ENCODE measurements at places on chromosomes 7 and 10. TPM values are rescaled to one million over a fixed set of nuclear protein-coding genes. Genes with fewer than 3 reads are reported as not detected.

- no peak for DNase-seq
Measured at GRCh38 chr10:3278771-3279170, 106.2 kb upstream of the PITRM1 start.

DNA sequence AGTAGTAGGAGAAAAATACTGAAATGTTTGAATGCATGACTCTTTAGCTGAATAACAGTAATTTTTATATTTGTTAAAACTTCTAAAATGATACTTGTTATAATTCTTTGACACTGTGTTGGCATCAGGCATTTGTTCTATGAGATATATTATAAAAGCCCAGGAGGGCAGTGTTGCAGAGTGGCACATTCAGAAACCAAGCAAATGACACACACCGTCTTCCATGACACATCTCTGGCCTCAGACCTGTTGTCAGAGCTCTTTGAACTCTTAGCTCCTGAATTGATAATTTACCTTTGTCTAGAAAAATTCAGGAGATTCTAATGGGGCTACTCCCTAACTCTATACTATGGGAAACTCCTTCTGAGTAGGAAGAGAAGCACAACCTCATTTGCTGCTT is 62.4 kb upstream of the MDFIC start:
- no peak for DNase-seq

DNA sequence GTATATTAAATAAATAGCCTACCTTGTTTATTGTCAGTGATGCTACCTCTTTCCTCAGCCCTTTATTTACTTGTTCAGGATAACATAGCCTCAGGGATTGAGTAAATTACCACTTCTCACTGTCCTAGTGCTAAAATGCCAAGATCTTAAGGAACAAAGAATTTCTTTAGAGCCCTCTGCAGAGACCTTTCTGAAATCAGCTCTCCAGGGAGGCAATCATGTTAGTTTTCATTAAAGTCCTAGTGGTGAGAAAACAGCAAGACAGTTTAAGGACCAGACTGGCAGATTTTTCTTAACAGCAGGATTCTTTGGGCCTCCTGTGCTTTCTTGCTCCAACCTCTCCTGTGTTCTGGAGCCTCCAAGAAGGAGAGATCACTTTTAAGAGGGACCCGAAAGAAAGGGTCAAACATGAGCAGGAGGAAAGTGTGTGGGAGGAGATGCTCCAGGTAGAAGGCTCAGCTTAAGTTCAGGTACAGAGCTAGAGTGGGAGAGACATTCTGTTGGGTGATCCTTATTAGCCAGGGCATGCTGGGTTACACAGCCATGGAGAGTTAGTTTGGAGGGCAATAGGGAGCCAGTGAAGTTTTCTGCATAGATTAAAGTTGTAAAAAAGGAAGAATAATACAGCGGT is 1.2 kb upstream of the PLCE1 start:
- no peak for DNase-seq

- no peak for DNase-seq
Measured at GRCh38 chr10:61731638-61732037, 68.9 kb downstream of the CABCOCO1 start.

- DNase-seq = no peak
Measured at GRCh38 chr10:132398566-132398991, 1.6 kb downstream of the PWWP2B start.

GRCh38 chr10:29009464-29009863 is 279.4 kb upstream of the LYZL1 start:
- no peak for DNase-seq

DNA sequence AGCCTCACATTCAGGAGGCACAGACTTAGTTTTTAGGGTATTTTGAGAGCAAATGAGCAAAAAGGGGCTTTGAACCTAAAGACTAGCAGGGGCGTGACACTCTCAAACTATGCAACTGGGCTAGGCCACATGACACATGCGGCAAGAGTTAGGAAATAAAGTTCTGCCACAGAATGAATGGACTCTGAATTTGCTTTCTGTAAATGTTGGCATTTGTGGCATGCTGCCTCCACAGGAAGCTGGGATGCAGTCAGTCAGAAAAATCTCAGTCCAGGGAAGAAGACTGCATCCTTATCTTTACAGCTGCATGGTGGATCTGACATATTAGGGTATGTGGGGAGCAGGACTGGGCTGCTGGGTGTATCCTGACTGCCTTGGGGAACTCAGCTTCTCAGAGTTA is 181.0 kb downstream of the COBL start:
- no peak for DNase-seq

GRCh38 chr7:95828824-95829790 is 56.8 kb downstream of the DYNC1I1 start:
- DNase-seq = no peak

GRCh38 chr7:14197280-14197679 is 207.8 kb upstream of the ETV1 start:
- no peak for DNase-seq

DNA sequence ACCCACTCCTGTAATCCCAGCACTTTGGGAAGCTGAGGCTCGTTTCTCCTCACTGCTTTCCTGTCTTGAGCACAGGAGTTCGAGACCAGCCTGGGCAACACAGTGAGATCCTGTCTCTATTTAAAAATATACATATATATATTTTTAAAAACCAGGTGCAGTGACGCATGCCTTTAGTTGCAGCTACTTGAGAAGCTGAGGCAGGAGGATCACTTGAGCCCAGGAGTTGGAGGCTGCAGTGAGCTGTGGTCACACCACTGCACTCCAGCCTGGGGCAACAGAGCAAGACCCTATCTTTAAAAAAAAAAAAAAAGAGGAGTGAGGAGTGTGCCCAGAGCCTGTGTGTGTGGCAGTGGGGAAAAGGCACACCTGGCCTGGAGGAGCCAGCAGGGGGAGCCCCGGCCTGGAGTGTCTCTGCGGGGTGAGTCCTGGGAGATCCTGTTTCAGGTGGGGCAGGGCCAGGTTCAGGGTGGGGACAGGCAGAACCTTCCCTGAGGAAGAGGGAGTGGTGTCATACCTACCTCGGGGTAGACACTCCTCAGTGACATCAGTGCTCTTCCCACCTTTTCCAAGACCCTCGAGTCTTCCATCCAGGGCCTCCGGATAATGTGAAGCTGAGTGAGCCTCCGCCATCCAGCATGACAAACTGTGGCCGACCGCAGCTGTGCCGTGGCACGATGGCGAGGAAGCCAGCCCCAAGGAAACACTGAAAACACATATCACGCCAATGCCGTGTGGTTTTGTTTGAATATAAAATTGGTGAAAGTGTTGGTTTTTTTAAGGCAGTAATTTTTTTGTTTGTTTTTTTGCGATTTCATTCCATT is 9.0 kb upstream of the ARPC1B start:
- DNase-seq = no peak

GRCh38 chr7:52475001-52475582 is 560.3 kb upstream of the POM121L12 start:
- no peak for DNase-seq

- no peak for DNase-seq
Measured at GRCh38 chr7:9017286-9017685, 583.9 kb downstream of the NXPH1 start.

- no peak for DNase-seq
Measured at GRCh38 chr7:24836084-24836483, 78.8 kb upstream of the GSDME start.

Gene RARRES2
- total RNA-seq = 6.9 TPM

Gene ZKSCAN5
- total RNA-seq = 20.4 TPM

Gene CPN1
- not detected for total RNA-seq

Gene PALD1
- total RNA-seq = 6.9 TPM

Gene PKD2L1
- total RNA-seq = not detected

Gene ACSM6
- total RNA-seq = not detected

Gene HELLS
- total RNA-seq = 14.7 TPM

Gene TRIM73
- 2.9 TPM for total RNA-seq

Gene ITIH5
- total RNA-seq = 14.7 TPM

Gene NPSR1
- not detected for total RNA-seq

Gene STEAP1B
- total RNA-seq = 2.4 TPM

Gene FHIP2A
- 48.5 TPM for total RNA-seq
